Pulmonary artery endothelial cell (primary cell): ENCODE measurements at places on chromosomes 16 and 17.

DNA sequence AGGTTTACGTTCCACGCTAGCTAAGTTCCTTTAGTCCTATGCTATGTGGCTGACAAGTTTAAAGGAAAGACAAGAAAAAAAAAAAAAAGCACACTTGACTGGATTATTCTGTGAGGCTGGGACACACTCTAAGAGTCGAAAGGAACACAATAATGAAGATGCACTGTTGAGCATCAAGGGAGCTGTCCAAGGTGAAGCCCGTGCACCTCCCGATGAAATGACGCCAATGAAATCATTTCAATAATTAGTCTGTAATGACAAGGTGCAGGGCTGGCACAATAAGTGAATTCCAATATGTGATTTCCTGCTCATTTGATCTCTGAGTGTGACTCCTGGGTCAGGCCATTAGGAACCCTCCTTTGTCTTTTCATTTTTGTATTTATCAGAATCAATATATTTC is 232.9 kb downstream of the CDH13 start:
- DNase-seq: no peak

- DNase-seq: no peak
Measured at GRCh38 chr16:77344341-77344740, 90.5 kb downstream of the ADAMTS18 start.

DNA sequence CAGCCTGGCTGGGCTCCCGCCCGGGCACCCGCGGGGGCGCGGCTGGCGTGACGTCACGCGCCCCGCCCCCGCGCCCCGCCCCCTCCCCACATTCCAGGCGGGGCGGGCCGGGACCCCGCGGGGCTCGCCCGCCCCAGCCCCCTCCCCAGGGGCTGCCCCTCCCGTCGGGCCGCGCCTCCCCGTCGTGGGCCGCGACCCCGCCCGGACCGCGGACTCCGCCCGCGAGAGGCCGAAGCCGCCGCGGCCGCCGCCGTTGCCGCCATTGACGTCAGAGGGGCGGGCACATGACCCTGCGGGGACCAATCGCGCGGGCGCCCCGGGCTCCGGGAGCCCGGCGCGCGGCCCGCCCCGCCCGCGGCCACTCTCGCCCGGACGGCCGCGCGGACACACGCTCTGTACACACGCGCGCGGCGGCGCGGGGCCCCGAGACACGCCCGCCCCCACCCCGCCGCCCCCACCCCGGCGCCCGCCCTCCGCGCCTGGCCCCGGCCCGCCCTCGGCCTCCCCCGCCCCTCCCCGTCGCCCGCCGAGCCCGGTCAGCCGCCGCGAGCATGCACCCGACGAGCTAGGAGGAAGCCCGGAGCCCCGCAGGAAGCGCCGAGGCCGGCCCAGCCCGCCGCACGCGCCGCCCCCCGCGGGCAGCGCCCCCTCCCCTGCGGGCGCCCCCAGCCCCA is at the start of gene CMIP:
Gene CMIP, plus strand, starts transcription at position 361 of the 674 bp plus-strand sequence.
- peak; percentile 43 for DNase-seq

DNA sequence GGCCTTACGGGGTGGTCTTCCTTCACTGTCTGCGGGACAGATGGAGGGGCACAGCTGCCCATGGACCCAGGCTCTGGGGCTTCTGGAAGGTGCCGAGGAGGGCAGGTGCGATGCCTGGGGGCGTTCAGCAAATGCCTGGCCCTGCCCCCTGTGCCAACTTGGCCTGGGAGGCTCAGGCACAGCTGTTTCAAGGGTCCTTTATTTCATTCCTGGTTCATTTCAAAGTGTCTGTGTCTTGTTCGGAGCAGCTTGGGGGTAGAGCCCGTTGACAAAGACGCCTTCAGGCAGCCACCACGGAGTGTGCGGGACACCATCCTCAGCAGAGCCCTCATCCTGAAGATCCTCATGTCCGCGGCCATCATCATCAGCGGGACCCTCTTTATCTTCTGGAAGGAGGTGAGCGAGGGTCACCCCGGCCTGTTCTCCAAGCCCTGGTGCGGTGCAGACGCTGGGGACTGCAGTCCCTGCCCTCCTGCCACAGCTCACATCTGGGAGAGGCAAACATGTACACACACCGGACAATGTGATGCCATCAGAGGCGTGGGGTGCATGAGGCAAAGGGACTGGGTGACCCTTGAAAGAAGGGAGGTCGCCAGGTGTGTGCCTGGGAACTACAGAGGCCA is 43.9 kb downstream of the MEAK7 start:
- DNase-seq: no peak

DNA sequence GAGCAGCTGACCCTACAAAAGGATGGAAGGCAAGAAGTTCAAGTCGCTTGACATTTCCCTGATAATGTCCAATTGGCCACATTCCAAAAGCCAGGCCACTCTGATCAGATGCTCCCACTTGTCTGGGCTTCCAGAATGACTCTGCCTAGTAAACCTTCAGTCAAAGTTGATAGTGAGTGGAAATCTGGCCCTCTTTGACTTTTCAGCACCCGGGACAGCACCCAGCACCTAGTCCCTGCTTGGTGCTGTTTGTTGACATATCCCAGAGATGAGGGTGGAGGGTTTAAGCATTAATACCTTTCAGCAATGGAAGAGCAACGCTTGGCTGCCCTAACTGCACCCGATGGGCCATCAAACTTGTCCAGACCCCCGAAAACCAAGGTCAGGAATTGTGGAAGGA is 131.3 kb downstream of the AIPL1 start:
- no peak for DNase-seq
